Stimulated activated CD4-positive, alpha-beta T cell treated with anti-CD3 and anti-CD28 coated beads, Interleukin-1b, Interleukin-23, amount 100 ng/mL, for 1 hour (primary cell): ENCODE measurements at places on chromosomes 12 and 14.

GRCh38 chr14:99132821-99133635, 139.0 kb downstream of the BCL11B start:
- DNase-seq = no peak

GRCh38 chr14:50846226-50846880, 15.4 kb upstream of the NIN start:
- DNase-seq = no peak

GRCh38 chr14:53034036-53034435, 83.2 kb upstream of the FERMT2 start:
- no peak for DNase-seq

- DNase-seq = peak; percentile 70
These were observed 20.1 kb downstream of the STX2 start for GRCh38 chr12:130818635-130819576.

GRCh38 chr12:1634590-1635191, 5.7 kb downstream of the WNT5B start:
- DNase-seq = peak; percentile 49

- DNase-seq = no peak
These were observed 185.8 kb upstream of the NUDT4 start for GRCh38 chr12:93191956-93192355.

- DNase-seq = no peak
These were observed 219.6 kb downstream of the KTN1 start for GRCh38 chr14:55799508-55800095.

GRCh38 chr12:127240249-127240929, 1026.6 kb upstream of the TMEM132C start:
- no peak for DNase-seq

- DNase-seq = no peak
These were observed 28.0 kb downstream of the VPS37B start for GRCh38 chr12:122867691-122868461.

DNA sequence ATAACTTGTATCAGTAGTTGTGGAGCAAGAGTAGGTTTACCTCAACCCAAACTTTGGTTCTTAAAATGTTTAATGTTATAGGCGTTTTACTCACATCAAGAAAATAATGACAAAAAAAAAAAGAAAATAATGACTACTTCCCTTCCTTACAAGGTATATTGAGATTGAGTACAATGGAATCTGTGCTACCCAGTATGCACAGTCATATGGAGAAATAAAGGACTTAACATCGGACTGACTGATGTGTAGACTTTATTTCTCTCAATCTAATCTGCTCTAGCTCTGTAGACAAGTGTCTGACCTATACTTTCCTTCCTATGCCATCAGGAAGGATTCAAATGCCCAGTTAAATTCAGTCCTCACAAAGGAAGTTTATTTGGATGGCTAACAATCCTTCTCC, 14.4 kb downstream of the MUCL1 start:
- DNase-seq = no peak

GRCh38 chr14:39265033-39265432, 31.3 kb downstream of the MIA2 start:
- no peak for DNase-seq

DNA sequence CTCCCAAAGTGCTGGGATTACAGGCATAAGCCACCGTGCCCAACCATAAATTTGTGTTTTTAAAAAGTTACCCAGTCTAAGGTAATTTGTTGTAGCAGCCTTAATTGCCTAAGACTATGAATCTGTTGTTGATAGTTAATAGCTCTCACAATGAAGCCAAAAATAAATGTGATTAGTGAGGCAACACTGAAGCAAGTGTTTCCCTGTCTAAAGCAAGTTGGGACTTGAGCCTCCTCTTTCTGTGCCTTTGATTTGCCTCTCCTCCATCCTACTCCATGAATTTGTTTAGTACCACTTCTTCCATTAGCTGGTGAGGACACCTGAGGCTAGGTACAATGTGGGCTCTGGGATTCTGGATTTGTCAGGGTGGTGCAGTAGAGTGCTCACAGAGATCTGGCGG, 36.8 kb downstream of the DAAM1 start:
- no peak for DNase-seq

- DNase-seq = no peak
These were observed 49.0 kb upstream of the ISM2 start for GRCh38 chr14:77547512-77548180.

GRCh38 chr14:54470701-54471100, 18.1 kb downstream of the GMFB start:
- no peak for DNase-seq

GRCh38 chr14:61438860-61439765, 117.7 kb downstream of the PRKCH start:
- no peak for DNase-seq

DNA sequence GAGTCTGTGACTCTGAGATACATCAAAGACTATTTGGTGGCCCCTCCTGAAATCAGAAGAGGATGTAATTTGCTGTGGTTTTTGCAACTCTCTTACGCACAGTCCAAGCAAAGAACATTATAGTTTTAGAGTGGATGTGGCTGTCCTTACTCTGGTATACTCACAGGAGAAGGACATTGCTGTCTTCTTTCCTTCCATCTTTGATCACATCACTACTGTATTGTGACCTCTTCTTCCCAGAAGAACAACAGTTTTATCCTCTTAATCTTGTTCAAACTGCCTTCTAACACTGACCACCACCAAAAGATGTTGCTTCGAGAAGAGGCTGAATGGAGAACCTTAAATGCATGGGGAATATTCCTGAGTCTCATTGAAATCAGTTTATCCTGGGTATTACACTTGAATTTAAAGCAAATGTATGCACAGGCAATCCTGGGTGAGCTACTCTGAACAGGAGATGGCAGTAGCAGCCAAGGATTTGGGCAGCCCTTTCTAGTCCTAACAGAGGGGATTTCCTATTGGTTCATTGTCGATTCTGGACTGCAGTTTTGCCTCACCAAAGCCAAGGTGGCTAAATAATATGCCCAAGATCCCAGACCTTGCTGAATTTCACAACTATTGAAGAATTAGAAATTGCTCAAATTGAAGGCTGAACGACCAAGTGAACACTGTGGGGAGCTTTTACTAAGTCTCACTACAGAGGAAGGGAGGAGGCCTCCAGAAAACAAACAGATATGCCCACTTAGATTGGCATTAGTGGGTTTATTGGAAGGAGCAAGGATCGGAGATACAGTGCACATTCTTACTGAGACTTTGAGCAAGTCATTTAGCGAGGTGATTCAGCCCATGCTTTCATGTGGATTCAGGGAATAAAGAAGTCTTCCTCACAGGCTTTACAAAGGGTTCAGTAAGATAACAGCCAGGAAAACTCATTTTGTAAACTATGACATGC, 282.8 kb downstream of the PAWR start:
- no peak for DNase-seq

GRCh38 chr12:122866379-122866778, 29.5 kb downstream of the VPS37B start:
- DNase-seq = no peak

GRCh38 chr12:39412210-39412609, 30.7 kb downstream of the KIF21A start:
- DNase-seq = no peak

DNA sequence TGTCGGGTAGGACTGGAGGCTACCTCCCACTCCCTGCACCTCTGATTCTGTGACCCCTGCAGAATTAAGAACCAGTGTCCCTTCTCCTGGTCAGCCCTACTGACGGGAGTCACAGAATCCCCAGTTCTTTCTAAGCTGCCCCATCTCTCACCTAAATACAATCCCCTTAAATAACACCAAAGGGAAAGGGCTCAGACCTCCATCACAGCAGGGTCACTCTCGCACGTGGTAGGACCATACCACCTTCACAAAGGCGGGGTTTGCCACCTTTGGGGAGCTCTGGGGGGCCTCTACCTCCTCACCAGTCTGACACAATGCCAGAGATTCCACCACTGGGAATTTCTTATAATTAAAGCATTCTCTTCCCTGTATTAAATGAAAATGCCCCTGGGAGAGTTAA, 35.6 kb downstream of the DAD1 start:
- DNase-seq = no peak

DNA sequence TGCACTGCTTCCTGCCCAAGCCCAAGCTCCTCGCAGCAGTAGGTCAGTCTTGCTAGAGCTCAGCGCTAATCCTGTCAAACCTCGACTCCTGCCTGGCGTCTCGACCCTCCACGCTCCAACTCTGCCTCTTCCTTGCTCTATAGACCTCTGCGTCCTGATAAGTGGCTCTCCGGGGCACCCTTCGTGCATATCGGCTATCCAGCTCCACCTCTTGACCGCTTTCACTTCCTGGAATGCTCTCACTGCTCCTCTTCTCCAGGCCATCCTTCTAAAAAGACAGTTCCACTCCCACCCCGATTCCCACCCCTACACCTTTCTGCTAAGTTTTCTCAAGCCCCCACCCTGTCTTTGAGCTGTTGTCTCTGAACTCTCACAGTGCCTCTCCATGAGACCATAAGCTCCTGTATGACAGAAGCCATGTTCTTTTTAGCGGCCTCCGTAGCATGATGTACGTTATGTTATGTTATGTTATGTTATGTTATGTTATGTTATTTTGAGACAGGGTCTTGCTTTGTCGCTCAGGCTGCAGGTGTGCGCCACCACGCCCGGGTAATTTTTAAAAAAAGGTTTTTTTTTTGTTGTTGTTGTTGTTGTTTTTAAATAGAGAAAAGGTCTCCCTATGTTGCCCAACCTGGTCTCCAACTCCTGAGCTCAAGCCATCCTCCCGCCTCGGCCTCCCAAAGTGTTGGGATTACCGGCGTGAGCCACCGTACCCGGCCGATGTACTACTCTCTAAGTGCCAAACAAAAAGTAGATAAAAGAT, 601 bp downstream of the COX14 start:
- no peak for DNase-seq

- no peak for DNase-seq
These were observed 2.3 kb downstream of the FOXJ2 start for GRCh38 chr12:8034802-8035201.

GRCh38 chr14:61335671-61336275, 14.4 kb downstream of the PRKCH start:
- DNase-seq = no peak

DNA sequence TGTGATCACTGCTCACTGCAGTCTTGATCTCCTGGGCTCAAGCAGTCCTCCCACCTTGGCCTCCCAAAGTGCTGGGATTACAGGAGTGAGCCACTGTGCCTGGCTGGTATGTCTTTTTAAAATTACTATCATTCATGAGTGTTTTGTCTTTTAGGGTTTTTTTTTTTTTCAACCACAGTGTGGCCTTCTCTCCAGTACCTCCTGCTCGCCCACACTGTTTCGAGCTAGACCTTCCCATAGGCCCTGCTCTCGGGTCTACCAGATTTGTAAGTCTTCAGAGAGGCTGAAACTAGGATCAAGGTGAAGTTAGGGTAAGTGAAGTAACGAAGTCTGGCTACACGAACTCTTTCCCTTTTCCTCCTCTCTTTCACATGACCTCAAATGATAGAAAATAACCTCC, 1.5 kb downstream of the BIN2 start:
- DNase-seq = no peak

DNA sequence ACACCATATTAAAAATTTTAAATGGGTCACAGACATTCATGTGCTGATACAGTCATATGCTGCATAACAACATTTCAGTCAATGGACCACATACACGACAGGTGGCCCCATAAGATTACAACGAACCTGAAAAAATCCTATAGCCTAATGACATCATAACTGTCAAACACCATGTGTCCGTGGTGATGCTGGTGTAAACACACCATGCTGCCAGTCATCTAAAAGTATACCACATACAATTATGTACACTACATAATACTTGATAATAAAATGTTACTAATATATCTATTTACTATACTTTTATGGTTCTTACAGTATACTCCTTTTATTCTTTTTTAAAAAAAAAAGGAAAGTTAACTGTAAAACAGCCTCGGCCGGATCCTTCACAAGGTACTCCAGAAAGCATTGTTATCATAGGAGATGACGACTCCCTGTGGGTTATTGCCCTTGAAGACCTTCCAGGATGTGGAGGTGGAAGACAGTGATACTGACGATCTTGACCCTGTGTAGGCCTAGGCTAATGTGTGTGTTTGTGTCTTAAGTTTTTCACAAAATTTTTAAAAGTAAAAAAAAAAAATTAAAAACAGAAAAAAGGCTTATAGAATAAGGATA, 5.0 kb upstream of the TDG start:
- no peak for DNase-seq

GRCh38 chr14:101584055-101584859, 23.0 kb downstream of the DIO3 start:
- DNase-seq = no peak

GRCh38 chr12:51971679-51972421, 20.4 kb downstream of the ACVR1B start:
- no peak for DNase-seq

DNA sequence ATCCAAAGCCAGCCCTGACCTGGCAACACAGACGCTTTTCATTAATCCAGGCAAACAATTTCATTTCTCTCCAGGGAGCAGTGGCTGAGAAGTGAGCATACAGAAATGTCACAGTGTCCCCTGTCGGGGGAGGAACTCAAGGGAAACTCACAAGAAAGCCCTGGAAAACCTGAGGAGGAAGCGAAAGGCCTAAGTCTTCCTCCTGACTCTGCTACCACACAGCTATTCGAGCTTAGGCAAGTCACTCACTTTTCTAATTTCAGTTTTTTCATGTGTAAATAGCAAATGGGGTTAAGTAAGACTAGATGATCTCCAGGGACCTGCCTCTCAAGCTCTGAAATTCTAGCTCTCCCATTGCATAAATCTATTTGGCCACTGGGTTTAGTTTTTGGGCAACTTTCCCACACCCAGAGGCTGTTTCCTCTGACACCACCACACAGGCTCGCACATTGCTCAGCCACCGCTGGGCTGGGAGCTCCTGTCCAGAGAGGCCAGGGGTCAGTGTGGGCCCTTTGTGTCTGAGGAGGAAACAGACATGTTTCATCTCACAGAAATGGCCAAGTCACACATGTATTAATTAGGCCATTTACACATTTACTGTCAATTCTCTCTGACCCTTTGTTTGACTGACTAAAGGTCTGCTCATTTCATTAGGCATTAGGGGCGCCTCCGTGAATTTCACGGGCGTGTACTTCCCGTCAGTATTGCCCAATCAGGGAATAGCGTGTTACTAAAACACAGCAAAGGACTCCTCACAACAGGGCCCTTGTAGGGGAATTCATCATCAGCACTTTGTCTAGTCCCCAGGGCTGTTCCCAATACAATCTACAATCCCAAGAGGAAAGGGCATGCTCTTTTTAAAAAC, 9.8 kb upstream of the PNMA1 start:
- no peak for DNase-seq

DNA sequence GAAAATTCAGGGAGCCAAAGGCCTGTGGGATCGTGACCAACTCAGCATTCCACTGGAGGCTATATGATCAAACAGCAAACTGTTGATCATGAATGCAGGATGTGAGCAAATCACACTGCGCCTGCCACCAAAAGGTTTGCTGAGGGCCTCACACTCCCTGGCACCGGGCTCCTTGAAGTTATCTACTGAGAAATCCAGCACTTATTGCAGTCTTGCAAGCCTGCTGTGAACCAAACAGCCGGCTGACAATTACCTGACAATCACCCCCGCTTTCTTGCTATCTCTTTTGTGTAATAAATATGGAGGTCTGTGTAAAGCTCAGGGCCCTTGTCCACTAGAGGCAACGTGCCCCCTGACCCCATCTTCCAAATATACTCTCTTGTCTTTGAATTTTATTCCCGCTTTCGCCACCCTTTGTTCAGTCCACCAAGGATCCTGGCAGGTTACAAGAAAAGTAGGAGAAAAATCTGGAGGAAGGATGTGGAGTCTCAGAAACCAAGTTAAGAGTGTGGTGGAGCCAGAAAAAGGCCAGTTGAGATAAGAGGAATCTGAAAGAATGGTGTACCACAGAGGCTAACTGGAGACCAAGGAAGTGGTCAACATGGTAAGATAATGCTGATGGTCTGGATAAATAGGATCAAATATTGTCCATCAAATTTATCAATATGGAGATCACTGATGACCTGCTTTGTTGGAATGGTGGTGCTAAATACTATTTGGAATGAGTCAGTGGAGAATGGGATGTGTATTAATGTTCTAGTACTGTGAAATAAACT, 229.2 kb downstream of the ALX1 start:
- no peak for DNase-seq
